ENCODE measurements at places on chromosomes 3 and 15.

GRCh38 chr3:146160964-146161662, at the start of gene PLOD2:
TSS of gene PLOD2 (minus strand) at chr3:146161184. CDS start at chr3:146160989, 195 bp downstream.
- peak; percentile 86 for DNase-seq

DNA sequence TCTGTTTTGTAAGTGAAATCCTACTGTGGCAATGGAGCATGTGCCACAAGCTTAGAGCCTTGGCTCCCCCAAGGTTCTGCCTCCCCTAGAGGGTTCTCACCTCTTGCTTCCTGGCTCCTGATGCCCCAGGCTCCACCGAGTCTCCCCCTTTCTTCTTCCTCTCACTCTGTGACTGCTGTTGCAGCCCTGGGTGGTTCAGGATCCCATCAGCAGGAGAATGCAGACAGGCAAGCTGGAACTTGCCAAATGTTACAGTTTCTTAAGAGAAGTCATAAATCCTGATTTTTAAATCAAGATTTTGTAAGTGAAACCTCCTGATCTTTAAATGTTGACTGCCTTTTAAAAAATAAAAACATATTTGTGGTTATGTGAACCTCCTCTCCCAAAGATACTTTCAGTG, 133.9 kb downstream of the CCNL1 start:
- DNase-seq, result peak; percentile 46

DNA sequence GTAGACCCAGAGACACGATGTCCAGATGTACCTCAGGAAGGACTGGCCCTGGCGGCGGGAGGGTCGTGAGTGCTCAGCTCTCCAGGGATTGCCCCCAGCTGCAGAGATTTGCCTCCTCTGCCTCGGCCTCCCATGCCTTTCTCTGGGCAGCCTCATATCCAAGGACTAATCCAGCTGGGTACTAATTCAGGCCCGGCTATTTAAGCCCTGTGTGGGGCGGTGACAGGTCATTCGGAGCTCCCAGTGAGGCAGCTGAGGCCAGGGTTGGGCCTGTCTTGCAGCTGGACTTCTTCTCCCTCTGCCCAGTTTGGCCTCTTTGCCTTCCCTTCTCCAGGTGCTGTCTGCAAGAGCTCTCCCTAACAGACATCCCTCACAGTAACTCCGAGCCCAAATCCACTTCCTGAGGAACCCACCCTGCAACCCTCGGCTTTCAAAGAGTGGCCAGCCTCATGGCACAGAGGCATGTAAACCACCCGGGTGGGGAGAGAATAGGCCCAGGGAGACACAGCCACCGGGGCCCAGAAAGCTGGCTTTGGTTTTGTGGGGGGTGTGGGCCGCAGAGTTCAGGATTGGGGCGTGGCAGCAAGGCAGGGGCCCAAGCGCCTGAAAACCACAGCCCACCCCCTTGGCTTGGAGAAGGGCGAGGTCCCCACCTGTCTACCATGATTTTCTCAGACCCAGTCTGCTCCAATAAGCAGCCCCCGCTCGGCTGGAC, 85.8 kb downstream of the PPCDC start:
- DNase-seq, result no peak

DNA sequence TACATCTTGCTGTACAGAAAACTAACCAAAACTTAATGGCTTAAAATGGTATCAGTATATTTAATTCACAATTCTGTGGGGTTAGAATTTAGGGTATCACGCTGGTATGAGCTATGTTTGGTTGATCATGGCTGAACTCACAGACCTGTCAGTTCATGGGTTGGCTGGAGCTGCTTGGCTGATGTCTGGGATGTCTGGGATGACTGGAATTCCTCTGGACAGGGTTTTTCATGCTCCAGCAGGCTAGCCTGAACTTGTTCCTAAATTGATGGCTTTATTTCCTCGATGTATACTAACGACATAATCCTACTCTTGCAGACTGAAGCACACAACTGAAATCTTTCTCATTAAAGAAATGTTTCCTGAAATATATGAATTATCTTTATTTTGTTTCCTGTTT, 338.9 kb upstream of the GBE1 start:
- DNase-seq, result peak; percentile 42

DNA sequence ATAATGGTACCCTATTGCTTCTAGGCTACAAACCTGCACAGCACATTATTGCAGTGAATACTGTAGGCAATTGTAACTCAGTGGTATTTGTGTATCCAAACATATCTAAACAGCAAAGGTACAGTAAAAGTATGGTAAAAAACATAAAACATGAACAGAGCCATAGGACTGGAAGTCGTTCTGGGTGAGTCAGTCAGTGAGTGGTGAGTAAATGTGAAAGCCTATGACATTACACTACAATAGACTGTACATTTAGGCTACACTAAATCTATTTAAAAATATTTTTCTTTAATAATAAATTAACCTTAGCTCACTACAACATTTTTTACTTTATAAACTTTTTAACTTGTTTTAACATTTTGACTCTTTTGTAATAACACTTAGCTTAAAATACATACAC, 21.3 kb downstream of the RAB6B start:
- DNase-seq, result no peak
